ENCODE measurements at places on chromosomes 5 and 9. TPM values are rescaled to one million over a fixed set of nuclear protein-coding genes. Genes with fewer than 3 reads are reported as not detected.

The TNFAIP8 gene
- total RNA-seq, result 33.8 TPM

The MFAP3 gene
- 48.2 TPM for total RNA-seq

The SLC6A18 gene
- not detected for total RNA-seq

The BARHL1 gene
- not detected for total RNA-seq

The CEP120 gene
- 22.4 TPM for total RNA-seq

The PRDM9 gene
- not detected for total RNA-seq

The SVEP1 gene
- 26.4 TPM for total RNA-seq
